ENCODE measurements at places on chromosomes 12 and 14. TPM values are rescaled to one million over a fixed set of nuclear protein-coding genes. Genes with fewer than 3 reads are reported as not detected.

The BCL7A gene
- total RNA-seq: 21.6 TPM

The KLHDC1 gene
- total RNA-seq: 13.4 TPM

The NGB gene
- 9.6 TPM for total RNA-seq

The NXPH4 gene
- 7.8 TPM for total RNA-seq

The PCBP2 gene
- 360 TPM for total RNA-seq

The C14orf180 gene
- 0.10 TPM for total RNA-seq

The CLEC12A gene
- total RNA-seq: 0.33 TPM
